DMS79 (cell line): ENCODE measurements at places on chromosomes 6 and 20.

DNA sequence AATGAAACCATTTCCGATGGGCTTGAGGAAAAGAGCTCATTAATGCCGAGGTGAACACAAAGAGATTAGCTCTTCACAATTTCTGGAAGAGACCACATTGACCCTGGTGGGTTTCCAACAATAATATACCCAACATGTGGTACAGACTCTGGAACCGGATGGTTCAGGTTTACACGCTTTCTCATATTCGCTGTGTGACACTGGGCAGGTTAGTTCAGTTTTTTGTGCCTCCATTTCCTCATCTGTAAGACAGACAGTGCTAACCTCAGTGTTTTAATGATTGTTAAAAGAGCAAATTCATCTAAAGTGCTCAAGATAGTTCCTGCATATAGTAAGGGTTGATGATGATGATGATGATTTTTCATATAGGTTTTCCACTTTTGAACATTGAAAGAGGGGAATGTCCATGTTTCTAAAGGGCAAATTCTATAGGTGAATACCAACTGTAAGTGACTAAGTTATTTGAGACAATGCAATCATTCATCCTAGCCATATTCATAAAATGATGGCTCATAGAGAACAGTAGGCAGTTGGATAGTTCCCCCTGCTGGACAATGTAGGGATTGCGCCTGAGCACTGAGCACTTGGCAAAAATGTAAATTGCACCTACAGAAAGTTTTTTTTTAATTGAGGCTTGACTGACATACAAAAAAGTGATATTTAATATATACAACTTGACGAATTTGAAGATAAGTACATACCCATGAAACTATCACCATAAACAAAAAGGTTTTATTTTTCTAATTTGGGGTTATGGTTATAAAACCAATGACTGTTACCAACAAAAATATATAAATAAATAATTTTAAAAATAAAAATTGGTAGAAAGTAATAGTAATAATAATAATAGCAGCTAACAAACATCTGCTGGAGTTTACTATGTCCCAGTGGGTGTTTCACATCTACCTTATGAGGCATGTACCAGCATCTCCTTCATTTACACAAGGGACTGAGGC is 2.1 kb upstream of the PERP start:
- peak; percentile 76 for DNase-seq

DNA sequence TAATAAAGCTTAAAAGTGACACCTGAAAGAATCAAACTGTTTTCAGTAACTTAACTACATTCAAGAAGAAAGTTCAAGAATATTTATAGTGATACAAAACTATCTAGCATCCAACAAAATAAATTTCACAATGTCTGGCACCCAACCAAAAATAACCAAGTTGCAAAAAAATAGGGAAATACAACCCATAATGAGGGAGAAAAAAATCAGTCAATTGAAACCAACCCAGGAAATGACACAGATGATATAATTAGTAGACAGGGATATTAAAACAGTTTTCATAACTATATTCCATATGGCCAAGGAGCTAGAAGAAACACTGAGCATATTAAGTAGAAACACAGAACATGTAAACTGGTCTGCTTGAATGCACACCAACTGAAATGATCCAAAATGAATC is 120.2 kb upstream of the BEND3 start:
- DNase-seq = no peak

- DNase-seq = no peak
Measured at GRCh38 chr20:25486377-25486776, 78.9 kb downstream of the GINS1 start.

GRCh38 chr20:37690626-37691369 is 3.0 kb upstream of the CTNNBL1 start:
- DNase-seq = no peak

DNA sequence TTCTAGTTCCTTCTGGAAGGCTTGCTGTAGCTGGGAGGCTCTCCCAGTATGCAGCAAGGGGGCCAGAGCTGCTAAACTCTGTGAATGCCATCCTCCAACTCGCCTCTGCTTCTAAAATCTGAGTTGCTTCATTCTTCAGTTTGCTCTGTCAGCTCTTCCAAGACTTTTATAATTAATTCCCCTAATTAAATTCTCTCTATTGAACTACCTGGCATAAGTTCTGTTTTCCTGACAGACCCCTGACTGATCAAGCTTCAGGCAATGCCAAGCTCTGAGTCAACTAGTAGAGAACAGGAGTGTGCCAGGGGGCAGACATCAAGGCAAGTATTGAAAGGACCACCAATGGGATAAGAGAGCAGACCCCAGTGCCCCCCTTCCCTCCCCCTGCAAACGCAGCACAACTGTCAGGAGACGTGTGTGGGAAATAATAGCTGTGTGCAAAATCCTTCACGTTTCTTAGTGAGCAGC is 109.3 kb upstream of the TAB2 start:
- DNase-seq = no peak

DNA sequence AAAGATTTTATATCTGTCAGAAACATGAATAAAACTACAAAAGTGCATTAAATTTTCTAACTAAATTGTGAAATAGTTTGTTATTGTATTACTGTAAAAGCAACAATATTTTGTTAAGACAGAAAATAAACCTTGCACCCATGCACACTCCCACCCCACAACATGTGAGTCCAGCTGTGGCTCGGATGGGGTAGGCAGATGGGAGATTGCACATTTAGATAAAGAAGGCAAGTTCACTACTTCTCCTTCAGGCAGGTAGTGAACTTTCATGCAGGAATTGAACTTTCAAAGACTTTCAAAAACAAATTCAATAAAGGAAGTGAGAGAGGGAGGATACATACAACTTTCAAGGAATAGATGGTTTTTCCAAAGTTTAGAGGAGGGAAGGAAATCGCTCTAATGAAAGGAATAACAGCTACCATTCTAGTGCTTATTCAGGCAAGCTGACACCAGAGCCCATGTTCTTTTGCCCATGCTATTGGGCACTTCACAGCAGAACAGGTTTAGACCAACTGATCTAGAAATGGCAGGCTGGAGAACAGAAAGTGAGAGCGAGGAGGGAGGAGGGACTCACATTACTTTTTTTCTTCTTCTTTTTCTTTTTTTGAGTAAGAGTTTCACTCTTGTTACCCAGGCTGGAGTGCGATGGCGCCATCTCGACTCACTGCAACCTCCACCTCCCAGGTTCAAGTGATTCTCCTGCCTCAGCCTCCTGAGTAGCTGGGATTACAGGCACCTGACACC is 28.5 kb downstream of the SF3B5 start:
- DNase-seq = no peak

- DNase-seq = no peak
Measured at GRCh38 chr6:95383878-95384277, 193.5 kb upstream of the MANEA start.

GRCh38 chr20:45032276-45032675 is 66.0 kb downstream of the STK4 start:
- no peak for DNase-seq

- DNase-seq = no peak
Measured at GRCh38 chr6:12271997-12272396, 18.2 kb upstream of the EDN1 start.

- DNase-seq = no peak
Measured at GRCh38 chr6:99432877-99433276, 7.8 kb upstream of the PNISR start.

DNA sequence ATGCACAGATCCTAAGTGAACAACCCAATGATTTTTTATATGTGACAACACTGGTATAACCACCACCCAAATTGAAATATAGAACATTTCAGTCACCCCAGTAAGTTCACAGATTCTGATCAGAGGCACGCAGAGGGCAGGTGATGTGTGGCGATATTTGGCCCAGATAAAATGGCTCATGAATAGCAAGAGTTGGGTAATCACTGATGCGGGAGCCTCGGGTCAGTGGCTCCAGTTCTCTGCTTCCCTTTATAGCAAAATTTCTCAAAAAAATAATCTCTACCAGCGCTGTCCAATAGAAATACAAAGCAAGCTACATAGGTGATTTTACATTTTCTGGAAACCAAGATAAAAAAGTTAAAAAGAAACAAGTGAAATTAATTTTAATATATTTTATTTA is 14.9 kb downstream of the GHRH start:
- no peak for DNase-seq

DNA sequence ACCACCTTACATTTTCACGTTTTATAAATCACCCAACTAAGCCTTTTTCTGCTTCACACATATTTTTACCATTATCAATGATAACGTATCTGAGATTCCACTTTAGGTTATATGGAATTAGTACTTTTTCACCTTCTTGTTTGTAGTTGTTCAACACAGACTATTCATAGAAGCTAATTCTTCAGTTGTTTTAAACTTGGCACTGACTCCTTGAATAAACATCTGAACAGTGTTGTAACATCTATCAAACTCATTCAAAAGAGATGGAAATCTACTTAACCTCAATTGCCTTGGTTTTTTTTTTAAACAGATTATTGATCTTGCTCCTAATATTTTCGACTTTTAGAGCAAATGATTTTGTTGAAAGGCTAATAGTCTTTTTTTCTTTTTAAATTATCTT is 34.2 kb downstream of the PTPRA start:
- DNase-seq = no peak

- no peak for DNase-seq
Measured at GRCh38 chr20:64038224-64038564, 2.2 kb downstream of the C20orf204 start.

DNA sequence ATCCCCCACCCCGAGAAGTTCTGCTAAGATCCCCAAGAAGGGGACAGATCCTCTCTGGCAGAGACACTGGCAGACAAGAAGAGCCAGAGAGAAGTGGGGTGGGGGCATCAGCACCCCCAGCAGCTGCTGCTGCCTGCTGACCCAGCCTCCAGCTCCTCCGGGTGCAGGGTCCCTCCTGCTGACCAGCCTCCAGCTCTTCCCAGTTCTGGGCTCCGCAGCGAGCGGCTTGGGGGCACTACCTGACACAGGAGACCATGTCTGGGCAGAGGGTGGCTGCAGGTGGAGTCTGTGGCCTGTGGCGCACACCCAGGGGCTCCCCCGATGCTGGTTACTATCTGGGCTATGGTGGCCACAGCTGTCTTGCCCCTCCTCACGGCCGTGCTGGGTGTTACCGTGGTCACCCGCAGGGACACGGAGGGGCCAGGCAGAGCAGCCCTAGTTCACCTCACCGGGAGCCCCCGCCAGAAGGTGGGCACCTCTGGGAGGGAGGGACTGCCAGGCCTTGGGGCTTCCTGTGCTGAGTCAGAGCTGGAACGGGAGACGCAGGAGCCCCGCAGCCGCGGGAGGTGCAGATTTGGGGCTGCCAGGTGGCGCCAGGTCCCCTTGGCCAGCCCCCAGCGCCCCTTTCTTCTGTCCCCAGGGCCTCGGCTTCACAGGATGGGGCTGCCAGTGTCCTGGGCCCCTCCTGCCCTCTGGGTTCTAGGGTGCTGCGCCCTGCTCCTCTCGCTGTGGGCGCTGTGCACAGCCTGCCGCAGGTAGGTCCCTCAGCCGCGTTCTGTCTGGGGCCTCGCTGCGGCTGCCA is 630 bp downstream of the LIME1 start:
- no peak for DNase-seq

DNA sequence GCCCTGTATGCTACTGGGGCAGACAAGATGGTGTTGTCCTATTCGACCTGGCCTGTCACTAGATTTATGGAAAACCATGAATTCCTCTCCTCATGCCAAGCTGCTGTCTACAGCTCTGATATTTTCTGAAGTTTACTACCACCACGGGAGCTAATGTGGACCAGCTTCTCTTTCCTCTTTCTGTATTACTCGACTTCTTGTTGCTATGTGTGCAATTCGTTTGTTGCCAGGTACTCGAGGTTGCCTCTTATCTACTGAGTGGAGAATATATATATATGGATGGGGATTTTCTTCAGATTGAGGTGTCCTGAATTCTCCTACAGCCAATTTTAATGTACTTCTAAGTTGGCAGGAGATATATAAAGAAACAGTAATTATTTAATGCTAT is 34.7 kb downstream of the MAN1A1 start:
- DNase-seq = no peak

GRCh38 chr6:167338541-167339117 is 13.7 kb downstream of the TTLL2 start:
- no peak for DNase-seq

- no peak for DNase-seq
Measured at GRCh38 chr6:71531841-71532240, 243.2 kb downstream of the OGFRL1 start.

DNA sequence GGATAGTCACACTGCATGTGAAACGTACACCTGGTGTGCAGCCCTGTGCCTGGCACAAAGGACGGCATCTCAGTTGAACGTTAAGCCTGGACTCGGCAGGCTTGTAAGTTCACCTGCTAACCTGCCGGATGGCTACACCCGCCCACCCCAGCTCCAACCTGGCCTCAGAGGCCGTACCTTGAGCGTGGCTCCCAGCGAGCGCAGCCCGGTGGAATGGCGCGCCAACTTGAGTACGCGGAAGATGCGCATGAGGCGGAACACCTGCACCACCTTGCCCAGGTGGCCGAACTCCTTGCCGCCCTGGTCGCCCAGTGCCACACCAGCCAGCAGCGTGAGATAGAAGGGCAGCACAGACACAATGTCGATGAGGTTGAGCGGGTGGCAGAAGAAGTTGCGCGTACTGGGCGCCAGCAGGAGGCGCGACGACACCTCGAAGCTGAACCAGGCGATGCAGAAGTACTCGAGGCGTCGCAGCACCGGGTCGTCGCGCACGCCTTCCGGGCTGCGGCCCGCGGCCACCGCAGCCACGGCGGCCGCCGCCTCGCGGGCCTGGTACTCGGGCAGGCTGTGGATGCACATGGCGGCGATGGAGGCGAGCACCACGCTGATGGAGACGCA is 3.3 kb downstream of the KCNS1 start:
- DNase-seq = no peak

DNA sequence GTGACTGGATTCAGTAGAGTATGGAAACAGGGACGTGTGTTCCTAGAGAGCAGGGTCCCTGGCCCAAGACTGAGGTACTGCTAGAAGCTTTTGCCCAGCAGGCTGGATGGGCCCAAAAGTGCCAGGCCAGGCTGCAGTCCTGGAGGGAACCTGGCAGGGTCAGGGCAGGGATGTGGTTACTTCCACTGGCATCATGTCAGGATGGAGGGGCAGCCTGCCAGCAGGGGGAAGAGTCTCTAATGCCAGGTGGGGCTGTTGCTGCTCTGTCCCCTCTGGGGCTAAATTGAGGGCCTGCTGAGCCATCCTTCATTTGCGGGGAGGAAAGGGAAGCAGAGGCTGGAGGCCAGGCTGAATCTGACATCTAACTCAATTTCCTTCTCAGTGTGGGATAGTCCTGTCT is 17.2 kb downstream of the ZDHHC14 start:
- DNase-seq = no peak

DNA sequence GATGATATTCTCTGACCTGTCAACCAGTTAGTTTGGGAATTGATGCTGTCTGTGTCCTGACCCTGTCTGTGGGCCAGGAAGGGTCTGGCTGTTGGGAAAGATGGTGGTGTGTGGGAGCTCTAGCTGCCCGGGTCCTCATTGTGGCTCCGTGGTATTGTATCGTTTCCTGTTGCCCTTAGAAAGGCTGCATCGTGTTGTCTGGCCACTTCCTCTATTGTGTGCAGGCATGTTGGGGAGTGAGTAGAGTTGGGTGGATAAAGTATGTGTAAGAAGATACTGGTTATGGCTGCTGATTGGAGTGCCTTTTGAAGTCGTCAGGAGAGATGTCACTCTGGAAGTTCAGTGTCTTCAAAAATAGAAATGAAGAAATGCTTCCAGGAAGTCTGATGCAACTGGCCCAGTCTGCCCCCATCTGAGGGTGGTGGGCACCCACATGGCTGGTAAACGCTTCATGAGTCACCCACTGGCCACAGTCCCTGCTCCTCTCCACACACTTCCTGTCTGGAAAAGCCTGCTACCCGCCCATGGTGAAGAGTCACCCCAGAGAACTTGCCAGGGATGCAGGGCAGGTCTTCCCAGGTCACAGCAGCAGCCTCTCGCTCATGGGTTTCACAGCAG is 27.9 kb downstream of the PPARD start:
- DNase-seq = no peak

GRCh38 chr6:149830731-149831307 is 33.3 kb downstream of the LRP11 start:
- no peak for DNase-seq
